ENCODE measurements at places on chromosomes 1 and 21.

DNA sequence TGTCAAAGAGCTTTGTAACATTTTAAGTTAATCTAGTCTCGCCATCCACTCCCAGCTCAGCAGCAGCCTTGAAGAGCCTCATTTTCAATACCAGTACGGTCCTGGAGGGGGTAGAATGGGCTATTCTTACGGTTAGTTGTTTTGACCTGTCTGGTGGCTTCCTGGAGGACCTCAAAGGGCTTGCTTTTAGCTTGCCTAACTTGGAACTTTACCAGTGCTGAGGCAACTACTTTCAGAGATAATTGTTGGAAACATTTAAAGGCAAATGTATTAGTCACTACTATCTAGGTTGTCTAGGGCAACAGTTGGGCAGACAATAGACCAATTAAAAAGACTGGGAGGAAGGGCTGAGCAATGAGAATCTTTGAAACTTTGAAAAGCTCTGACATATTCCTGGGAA, 56.0 kb downstream of the TTLL7 start:
- no peak for DNase-seq

- no peak for DNase-seq
These were observed 2.5 kb upstream of the COG2 start for GRCh38 chr1:230639714-230640209.

DNA sequence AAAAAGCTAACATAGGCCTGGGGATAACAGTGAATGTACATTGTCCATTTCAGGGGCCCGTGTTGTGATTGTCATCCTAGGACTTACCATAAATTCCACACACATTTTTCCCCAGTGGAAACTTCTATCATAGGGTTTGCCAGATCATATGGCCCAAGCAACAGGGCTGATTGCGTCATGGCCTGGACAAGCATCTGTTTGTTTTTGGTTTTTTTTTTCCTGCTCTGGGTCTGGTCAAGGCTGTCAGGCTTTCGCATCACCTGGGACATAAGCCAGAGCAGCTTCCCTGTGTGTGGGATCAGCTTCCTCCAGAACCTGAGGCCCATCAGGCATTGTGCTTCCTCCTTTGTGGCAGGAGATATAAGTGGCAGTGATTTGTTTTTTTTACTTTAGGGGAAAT, 598.5 kb upstream of the USP24 start:
- no peak for DNase-seq

DNA sequence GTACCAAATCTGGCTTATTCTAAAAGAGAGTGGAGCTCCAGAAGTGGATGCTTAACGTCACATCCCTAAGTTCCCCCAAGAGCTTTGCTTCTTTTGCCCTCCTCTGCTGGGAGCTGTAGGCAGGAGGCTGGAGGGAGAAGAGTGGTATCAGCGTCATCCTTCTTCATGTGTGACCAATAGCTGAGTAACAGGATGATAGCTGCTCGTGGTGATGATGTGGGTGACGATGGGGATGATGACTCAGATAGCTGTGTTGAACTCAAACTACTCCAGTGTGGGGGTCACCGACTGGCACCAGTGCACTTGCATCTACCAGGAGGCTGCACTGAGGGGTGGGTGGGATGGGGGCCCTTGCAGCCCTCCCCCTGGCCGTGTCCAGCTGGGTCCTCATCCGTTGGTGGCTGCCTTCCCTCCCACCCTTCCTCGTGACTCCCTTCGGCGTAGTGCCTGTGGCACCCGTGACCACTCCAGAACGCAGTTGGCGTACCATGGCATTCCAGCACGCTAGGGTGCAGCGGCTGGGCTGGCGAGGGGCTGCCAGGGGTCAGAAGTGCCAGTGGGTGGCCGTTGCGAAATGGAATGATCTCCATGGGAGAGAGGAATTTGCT, 1.1 kb downstream of the IGFN1 start:
- DNase-seq: no peak
